Nucleus accumbens (tissue), 56 donors: ENCODE measurements at places on chromosomes 12 and 14.

DNA sequence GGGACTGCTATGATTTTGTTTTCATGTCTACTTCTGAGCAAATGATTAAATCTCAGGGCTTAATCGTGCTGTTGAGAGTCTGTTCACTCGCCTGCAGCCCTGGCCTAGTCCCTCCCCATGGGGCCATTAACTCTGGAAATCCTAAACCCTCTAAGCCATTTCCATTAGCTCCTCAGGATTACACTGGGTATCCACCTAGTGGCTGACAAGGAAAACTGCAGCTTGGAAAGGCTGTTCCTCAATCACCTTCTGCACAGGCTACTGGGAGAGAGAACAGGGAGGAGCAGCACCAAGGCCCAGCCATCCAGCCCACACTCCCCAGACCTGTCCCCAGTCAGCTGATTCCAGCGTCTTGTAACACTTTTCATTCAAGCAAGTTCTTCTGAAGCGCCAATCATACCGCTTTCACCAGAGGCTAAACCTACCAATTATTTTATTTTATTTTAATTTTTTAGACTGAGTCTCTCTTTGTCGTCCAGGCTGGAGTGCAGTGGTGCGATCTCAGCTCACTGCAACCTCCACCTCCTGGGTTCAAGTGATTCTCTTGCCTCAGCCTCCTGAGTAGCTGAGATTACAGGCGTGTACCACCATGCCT, 48.7 kb downstream of the NEUROD4 start:
- no peak for DNase-seq

- DNase-seq: no peak
Measured at GRCh38 chr12:75305412-75306332, 24.5 kb downstream of the CAPS2 start.

DNA sequence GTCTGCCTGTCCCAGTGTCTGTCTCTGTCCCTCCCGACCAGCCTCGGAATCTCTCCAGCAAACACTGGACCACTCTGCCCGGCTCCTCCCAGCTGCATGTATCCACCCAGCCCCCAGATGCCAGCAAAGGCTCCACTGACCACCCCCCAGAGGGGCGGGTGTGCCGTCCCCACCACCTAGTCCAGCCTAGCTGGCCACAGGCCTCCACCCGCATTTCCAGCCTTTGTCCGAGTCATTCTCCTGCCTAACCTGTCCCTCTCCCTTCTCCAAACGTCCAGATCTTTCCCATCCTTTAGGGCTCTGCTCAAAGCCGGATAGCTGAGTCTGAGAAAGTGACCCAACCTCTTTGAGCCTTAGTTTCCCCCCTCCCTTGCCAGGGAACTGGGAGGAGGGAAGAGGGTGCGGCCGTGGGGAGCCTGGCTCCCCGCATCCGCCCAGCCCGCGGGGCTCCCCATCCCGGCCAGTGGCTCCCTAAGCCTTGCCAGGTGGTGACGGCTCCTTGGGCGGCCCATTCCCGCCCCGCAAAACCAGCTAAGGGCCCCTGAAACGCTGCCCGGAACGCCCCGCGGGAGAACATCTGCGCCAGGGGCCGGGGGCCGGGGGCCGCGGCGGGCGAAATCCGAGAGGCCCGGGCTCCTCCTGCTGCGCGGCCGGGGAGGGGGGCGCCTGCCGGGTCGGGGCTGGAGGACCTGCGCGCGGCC, 34.6 kb upstream of the ANKRD9 start:
- DNase-seq: no peak

DNA sequence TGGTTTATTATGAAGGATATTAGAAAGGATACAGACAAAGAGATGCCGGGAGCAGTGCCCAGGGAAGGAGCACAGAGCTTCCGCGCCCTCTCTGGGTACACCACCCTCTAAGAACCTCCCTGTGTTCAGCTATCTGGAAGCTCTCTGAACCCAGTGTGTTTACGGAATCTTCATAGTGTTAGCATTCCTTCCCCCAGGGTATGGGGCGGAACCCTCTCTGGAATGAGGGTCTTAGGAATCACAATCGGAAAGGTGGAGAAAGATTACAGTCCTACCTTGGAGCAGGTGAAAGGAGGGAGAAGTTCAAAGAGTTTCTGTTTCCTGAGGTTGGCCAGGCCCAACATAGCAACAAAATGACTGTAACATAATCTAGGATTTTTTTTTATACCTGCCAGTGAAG, 6.8 kb upstream of the NUDT4 start:
- no peak for DNase-seq

DNA sequence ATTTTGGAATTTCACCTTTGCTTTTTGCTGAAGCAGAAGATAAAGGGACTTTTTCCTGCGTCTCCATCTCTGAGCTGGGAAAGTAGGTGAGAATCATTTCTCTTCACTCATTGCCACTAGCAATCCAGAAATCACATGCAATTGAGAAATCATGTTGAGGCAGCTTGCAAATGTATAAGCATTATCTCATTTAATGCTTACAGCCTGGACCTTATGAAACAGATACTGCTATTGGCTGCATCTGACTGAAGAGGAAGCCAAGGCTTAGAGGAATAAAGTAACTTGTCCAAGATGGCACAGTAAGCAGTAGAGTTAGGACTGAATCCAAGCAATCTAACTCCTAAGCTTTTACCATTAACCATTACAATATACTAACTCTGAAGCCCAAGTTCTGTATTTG, 122.4 kb downstream of the FIGNL2 start:
- no peak for DNase-seq

GRCh38 chr14:99687284-99688209, 3.4 kb downstream of the CYP46A1 start:
- no peak for DNase-seq

DNA sequence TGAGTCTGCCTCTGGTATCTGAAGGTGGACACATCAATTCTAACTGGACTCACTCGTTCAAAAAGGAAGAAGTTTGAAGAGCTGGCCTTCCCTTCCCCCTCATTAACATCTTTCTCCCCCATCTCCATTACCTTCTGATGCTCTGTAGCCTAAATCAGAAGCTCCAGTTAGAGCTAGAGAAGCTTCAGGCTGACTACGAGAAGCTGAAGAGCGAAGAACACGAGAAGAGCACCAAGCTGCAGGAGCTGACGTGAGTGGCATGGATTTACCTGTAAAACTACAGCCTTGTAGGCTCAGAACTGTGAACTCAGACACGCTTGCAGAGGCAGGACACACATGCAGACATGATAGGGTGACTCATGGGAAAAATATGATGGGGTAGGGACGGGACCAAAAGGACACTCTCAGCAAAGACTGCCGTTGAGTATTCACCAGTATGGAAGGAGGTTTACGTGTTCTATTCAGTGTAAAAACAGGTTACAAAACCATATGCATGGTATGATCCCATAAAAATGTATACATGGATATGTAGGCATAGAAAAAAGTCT, 14.3 kb upstream of the PIP4K2C start:
- no peak for DNase-seq

GRCh38 chr14:69464829-69465228, 19.7 kb upstream of the PLEKHD1 start:
- DNase-seq: no peak

DNA sequence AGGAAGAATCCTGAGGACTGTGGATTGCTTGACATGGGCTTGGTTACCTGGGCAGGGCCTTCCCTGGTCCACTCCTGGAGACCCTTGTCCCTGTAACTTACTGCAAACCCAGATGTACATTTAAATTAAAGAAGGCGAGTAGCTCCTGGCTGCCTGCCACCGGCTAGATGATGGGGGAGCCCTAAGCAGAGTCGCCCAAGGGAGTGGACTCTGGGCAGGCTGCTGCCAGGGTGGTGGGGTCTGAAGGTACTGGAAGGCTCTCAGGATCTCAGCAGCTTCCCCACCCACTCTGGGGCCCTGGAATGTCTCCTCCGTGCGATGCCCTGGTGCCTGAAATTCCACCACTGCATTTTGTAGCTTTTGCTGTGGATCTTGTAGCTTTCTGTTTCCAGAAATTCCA, 74.7 kb downstream of the FBXL14 start:
- DNase-seq: no peak

DNA sequence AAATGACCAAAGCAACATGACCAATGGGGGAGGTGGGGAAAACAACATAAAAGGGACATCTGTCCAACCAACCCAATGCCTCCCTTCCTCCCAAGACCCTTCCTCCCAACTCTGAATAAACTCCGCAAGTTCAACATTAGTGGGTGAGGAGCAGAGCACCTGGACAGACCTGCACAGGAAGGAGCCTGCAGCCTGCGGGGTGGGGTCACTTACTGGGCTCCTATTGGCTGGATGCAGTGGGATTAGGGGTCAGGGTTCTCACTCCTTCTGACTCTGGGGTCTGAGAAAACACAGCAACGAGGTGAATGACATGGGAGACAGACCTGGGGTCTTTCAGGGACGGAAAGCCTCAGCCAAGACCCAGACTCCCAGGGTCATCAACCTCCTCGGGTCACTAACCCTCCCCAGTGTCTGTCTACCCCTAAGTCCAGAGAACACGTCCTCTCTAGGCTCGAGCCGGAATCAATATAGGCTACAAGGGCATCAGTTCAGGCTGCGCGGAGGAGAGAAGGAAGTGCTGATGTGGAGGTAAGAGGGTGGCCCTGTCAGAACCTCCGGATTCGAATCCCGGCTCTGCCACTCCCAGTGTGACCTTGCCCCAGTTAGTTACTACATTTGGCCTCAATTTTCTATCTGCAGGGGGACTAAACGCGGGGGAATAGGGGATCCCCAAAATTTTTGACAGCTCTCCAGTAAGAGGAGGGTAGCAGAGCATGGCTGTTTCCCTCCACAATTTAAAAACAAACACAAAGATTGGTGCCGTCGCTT, 860 bp downstream of the NDRG2 start:
- no peak for DNase-seq

- DNase-seq: no peak
Measured at GRCh38 chr12:44379831-44380230, 496.3 kb downstream of the NELL2 start.

GRCh38 chr12:82437744-82438143, 79.4 kb downstream of the METTL25 start:
- DNase-seq: no peak

DNA sequence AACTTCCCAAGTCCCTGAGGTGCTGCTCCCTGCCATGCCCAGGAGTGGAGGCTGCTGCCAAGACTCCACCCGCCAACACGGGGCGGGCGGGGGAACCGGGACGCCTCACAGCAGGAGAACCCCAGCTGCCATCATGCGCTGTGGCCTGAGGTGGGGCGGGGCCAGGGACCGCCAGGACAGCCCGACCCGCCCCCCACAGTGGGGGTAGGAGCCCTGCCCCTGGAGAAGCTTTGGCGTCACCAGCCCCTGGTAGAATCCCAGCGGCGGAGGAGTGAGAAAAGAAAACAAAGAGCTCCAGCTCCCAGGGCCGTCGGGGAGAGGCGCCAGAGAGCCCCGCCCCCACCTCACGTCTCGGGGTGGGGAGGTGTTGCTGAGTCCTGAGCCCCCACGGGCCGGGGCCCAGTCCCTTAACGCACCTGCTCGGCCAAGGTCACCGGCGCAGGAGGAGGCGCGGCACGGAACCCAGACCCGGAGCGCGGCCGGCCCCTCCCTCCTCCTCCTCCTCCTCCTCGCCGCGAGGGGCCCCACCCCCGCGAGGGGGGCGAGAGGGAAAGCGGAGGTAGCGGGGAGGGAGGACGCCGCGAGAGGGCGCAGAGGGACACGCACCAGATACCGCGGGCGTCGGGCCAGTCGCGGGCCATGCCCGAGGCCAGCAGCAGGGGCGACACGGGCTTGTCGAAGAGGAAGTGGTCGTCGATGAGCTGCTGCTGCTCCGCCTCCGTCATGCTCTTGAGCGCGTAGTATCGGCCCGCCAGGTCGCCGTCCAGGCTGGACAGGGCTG, 1.8 kb downstream of the CKB start:
- peak; percentile 80 for DNase-seq

DNA sequence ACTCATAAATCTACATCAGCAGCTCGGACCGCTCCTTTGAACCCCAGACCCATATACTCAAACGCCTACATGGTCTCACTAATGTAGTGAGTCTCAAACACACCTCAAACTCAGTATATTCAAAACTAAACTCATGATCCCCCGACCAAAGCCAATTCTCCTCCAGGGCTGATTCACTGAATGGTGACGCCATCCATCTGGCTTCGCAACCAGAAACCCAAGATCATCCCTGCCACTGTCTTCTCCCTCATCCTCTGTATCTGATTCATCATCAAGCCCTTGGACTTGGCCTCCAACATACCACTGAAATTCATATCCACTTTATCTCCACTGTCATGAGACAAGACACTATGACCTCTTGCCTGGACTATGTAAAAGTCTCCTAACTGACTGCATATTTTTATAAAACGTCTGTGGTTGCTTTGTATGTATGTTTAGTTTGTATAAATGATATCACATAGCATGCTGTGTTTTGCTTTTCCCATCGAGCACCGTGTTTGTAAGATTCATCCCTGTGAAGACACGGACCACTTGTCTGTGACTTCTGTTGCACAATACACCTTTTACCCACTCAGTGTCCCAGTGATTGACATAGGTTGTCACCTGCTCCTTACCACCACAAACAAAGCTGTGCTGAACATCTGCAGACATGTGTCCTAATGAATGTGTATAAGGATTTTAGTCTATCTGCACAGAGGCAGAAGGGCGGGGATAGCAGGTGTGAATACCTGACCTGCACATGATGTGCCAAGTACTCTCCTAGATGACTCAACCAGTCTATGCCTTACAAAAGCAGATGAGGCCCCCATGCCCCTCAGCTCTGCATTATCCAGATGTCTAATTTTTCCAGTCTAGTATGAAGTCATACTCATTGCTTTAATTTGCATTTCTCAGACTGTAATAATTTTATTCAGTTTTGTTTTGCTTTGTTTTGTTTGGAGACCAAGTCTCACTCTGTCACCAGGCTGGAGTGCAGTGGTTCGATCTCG, 76.9 kb downstream of the VWF start:
- no peak for DNase-seq

DNA sequence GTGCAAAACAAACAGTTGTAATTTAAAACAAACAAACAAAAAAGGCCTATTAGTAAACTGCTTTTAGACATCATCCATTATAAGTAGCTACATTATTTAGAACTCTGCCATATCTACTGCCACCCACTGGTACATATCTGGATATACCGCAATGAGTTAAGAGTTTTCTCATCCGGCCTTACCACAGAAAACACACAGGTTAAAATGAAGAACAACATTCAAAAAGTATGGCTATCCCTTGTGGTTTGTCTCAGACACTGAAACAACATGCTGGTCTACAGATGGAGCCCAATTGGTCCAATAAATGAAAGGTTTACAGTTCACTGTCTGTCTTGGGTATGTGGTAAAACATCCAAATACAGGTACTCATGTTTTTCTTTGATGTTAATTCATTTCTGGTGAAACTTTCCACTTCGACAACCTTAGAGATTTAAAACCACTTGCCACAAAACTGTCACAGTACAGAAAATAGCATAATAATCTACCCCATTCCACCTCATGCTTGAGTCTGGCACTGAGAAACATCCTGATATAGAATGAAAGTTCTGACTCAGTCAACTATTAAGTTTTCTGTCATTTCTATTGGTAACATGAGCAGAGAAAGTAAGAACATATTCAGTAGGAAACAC, 354.3 kb downstream of the CEP128 start:
- DNase-seq: no peak

GRCh38 chr14:93320489-93320888, 12.3 kb downstream of the BTBD7 start:
- no peak for DNase-seq

- peak; percentile 36 for DNase-seq
Measured at GRCh38 chr12:77685112-77685511, 145.6 kb upstream of the NAV3 start.

- no peak for DNase-seq
Measured at GRCh38 chr12:53752192-53752601, 418 bp upstream of the CISTR start.
